ENCODE measurements at places on chromosomes 1 and 21.

GRCh38 chr1:161999301-162000052 is 24.2 kb downstream of the OLFML2B start:
- no peak for DNase-seq

- no peak for DNase-seq
These were observed 21.7 kb upstream of the S100A2 start for GRCh38 chr1:153587314-153587713.

DNA sequence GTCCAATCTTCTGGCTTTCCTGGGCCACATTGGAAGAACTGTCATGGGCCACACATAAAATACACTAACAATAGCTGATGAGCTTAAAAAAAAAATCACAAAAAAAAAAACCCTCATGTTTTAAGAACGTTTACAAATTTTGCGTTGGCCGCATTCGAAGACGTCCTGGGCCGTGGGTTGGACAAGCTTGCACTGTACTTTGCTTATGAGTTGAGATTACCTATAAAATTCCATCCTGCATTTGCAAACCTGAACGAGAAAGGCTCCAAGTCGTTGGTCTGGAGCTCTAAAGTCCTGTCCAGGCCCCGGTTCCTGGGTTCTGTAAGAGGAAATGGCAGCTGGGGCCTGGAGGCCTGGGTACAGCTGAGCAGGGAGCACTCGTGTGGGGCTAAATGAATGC is 51.4 kb downstream of the KIAA1614 start:
- DNase-seq: no peak

DNA sequence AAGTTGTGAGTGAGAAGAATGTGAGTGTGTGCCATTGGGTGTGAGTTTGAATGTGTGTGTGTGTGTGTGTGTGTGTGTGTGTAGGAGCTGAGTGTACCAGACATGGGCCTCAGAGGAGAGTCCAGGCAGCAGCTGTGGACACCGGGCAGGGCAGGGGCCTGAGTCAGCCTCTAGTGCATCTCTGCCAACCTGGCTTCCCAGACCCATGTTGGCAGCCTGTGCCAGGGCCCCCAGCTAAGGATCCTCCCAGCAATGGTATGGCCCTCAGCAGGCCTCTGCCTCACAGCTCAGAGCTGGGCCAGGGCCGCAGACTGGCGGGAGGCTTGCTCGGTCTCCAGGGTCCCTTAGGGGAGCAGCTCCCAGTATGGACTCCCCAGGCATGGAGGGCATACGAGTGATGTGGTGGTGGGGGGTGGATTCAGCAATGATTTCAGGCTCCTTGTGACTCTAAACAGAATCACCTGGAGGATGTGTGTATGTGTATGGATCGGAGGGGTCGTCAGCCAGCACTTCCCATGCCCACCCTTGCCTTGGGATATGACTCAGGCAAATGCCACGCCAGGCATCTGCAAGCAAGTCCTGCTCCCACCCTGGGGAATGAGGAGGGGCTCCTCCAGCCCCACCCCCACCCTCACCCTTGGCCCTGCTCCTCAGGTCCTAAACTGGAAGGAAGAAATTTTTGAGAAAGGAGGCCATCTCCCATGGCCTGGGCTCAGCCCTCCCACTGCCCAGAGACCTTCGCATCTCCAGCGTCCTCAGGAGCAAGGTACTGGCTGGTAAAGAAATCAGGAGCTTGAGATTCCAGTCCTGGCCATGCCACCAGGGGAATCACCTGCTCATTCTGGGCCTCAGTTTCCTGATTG is 1.8 kb upstream of the FOXO6 start:
- DNase-seq: no peak

- no peak for DNase-seq
These were observed 29.7 kb upstream of the PDE9A start for GRCh38 chr21:42623694-42624093.

- DNase-seq: no peak
These were observed 677.9 kb downstream of the MATN1 start for GRCh38 chr1:30045304-30046090.
